ENCODE measurements at places on chromosomes 3 and 15.

DNA sequence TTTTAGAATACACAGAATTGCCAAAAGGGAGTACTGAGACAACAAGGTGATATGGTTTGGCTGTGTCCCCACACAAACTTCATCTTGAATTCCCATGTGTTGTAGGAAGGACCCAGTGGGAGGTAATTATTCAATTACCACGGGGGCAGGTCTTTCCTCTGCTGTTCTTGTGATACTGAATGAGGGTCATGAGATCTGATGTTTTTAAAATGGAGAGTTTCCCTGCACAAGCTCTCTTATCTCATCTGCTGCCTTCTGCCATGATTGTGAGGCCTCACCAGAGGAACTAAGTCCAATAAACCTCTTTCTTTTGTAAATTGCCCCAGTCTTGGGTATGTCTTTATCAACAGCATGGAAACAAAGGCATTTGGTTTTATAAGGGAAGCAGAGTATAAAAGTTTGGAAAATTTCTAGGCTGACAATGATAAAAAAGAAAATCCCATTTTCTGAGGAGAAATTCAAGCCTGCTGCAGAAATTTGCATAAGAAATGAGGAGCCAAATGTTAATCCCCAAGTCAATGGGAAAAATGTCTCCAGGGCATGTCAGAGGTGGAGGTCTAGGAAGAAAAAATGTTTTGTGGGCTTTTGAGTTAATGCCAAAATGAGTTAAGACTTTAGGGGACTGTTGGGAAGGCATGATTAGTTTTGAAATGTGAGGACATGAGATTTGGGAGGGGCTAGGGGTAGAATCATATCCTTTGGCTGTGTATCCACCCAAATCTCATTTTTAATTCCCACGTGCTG lies 130.5 kb upstream of the THRB start:
- DNase-seq = no peak

DNA sequence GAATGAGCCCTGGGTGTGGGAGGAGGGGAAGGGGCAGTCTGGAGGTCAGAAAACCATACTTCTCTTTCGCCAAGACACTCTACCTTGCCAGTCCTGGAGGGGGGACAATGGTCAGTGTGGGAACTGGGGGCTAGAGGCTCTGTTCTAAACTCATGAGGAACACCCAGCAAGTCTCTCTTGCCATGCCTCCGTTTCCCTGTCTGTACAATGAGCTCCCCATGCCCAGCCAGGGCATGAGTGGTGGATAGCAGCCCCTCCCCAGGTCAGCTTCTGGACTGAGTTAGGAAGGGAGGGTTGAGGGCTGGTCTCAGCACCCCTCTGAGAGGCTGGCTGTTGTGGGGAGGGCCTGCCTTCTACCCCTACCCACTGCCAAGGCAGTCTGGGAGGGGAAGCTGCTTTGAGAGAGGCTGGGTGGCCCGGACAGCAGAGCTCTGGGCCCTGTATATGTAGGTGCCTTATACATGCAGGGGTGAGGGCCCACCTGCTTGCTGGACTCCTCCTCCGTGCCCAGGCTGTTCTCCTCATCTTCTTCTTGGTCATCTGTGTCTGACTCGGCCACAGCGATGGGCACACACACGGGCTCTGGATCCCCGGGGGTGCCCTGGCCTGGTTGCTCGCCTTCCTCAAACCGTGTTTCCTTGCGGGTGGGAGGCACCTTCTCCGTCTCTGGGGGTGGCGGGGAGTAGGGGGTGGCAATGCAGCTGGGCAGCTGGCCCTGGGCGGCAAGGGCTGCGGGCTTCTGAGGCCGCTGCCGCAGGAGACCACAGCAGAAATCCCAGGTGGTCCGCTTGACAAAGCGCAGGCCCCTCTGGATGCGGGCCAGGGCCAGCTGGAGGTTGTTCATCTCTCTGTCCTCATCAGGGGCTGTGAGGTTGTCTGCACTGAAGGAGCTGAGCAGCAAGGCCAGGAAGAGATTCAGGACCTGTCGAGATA lies 68.8 kb downstream of the SCN5A start:
- no peak for DNase-seq

GRCh38 chr15:24075420-24076089 lies 388.4 kb upstream of the NDN start:
- no peak for DNase-seq

GRCh38 chr3:141060327-141060726 lies 9.2 kb downstream of the SPSB4 start:
- DNase-seq = no peak
